HS-27A (cell line): ENCODE measurements at places on chromosomes 5 and 9.

DNA sequence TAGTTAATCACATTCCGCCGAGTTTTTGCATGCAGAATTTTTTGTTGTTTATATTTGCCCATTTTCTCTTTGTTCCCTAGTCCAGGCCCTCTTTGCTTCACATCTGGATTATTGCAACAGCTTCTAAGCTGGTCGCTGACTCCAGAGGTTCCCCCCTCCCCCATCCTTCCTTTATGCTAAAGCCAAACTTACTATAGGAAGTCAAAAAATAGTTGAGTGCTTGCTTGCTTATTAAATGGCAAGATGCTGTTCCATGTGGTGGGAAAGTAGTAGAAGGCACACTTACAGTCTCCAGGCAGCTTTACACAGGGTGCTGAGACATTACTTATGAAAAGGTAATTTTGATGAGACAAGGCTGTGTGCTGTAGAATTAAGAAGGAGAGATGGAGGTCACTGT, 1.3 kb downstream of the ZBTB34 start:
- DNase-seq = no peak

- DNase-seq = no peak
These were observed 65.2 kb upstream of the MAP1B start for GRCh38 chr5:72042097-72042496.

DNA sequence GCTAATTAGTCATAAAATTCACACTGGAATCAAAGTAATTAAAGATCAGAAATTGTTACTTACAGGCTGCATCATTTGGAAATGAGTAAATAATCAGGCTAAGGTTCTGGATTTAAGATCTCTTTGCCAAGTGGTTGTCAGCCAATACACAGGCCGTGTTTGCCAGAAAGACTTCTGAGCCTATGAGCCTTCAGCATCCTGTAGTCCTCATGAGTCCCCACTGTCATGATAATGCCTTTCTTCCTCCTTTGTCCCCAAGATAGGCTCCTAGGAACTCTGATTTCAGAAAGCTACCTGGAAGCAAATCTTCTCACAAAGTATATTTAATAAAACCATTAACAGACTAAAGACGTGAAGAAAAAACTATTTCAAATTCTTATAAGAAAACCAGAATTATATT, 810.5 kb downstream of the DNAH5 start:
- no peak for DNase-seq

- peak; percentile 43 for DNase-seq
These were observed 490.2 kb upstream of the DAP start for GRCh38 chr5:11251247-11251646.

DNA sequence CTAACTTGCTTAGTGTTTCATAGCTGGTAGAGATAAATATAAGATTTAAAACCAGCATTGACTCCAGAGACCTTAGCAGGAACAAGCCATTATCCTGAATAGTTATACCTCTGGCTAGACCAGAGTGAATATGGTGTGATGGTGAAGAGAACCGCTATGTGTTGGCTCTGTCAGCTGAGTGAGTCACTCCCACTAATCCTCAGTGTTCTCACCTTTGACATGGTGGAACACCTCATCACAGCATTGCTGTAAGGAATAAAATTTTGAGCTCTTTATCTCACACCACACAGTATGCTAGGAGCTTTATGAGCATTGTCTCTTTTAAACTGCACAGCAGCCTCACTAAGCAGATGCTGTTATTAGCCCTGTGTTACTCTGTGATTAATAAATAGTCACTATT, 90.7 kb upstream of the DHFR start:
- DNase-seq = no peak
